ENCODE measurements at places on chromosomes 3 and 15.

GRCh38 chr15:49621401-49621811 is 558 bp downstream of the DTWD1 start:
- peak; percentile 6 for DNase-seq

GRCh38 chr3:134602440-134602814 is 48.4 kb downstream of the KY start:
- no peak for DNase-seq

- no peak for DNase-seq
Observed at GRCh38 chr3:70734756-70735155, 422.3 kb upstream of the MDFIC2 start.

- DNase-seq: no peak
Observed at GRCh38 chr15:70853318-70853972, 512 bp downstream of the LARP6 start.

DNA sequence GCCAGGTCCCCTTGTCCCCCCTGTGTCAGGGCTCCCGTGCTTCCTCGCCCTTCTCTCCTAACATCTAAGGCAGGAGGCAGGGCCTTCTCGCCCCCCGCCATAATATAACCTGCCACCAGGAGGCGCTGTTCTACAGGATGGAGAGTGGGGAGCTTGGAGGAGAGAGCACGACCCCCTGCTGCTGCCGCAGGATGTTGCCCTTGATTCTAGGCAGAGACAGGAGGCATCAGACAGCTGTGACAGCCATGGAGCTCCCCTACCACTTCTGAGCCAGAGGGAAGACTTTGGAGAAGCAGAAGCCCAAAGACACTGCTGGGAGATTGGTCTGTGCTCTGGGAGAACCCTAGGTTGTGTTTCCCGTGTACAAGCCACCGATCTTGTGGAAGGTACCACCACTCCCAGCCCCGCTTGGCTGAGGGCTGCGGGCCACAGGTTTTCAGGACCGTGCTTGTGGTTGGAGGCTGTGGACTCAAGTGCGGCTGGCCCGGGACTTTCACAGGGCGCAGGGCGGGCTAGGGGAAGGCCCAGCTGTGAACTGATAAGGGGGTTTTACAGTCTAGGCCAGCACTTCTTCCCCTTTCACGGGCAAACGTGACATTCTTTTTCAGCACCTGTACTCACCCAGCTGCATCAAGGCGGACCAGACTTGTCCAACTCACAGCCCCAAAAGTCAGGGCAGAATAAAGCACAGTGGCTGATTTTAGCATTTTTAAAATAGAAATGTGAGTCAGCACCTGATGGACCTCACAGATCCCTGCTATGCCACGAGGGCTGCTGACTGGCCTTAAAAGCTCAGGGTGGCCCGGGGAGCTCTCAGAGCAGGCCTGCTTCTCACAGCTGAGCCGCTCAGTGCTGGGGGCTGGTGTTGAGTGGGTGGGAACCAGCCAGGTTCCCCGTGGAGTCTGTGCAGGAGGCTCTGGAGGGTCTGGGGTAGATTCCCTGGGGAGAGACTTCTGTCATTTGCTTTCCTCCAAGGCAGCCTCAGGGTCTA is 2.6 kb upstream of the TIGIT start:
- DNase-seq: peak; percentile 93

- DNase-seq: no peak
Observed at GRCh38 chr15:35115155-35115725, 30.1 kb upstream of the NANOGP8 start.

DNA sequence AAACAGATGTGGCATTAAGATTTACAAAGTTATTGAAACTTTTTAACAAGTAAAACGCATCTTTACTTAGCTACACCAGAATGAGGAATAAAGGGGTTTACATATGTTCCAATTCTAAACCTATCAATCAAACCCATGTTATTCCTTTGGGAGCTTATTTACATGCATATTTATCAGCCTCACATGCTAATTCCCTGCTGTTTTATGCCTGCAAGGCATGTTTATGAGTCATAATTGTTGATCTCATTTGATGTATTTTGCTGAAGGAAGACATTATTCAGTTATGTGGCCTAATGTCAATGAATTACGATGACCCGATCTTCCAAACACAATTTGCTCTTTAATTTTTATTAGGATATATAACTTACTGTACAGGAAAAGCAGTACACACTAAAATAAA is 272.9 kb downstream of the TBC1D5 start:
- DNase-seq: no peak

GRCh38 chr3:125207507-125207906 is 5.0 kb downstream of the SLC12A8 start:
- no peak for DNase-seq

- no peak for DNase-seq
Observed at GRCh38 chr3:16498130-16498890, 15.2 kb downstream of the RFTN1 start.

GRCh38 chr15:79523266-79523665 is 91.1 kb downstream of the MINAR1 start:
- no peak for DNase-seq

DNA sequence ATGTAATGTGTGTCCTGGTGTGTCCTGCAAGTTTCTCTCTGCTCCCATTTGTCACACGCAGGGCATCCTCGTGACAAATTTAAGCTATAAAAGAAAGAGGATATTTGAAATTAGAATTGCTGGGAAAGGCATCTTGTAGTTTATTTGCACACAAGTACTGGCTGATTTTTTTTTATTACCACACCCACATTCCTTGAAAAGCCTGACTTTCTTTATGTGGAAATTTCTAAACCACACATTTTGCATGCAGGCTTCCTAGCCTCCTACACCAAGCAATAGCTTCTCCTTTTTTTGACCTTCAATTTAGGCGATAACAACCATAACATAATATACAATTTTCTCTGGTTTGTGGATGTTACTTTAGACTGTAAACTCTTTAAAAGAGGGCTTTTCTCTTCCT is 126.1 kb downstream of the SERPINI1 start:
- DNase-seq: no peak

- no peak for DNase-seq
Observed at GRCh38 chr15:83285979-83286553, 1.6 kb upstream of the BNC1 start.

- DNase-seq: no peak
Observed at GRCh38 chr15:84883916-84884781, at the start of gene SLC28A1. Gene SLC28A1 (plus strand): TSS chr15:84884662. CDS start chr15:84887761, 3,099 bp downstream.

DNA sequence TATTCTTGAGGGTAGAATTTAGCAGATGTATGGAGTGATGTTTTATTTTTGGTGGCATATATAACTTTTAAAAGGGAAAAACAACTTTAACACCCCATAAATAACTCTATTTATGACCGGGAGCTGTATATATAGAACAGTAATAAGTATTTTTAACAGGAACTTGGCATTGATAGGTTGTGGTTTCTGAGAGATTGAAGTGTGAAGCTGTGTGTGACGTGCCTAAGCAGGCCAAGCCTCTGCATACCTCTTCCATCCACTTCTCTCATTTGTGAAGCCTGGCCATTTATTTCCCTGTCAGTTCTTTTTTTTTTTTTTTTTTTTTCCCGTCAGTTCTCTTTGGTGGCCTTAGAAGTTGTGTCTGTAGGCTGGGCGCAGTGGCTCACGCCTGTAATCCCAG is 23.0 kb downstream of the RBM5 start:
- no peak for DNase-seq

GRCh38 chr3:30277494-30277893 is 328.9 kb upstream of the TGFBR2 start:
- no peak for DNase-seq

- DNase-seq: no peak
Observed at GRCh38 chr15:51199541-51199940, 104.8 kb upstream of the TNFAIP8L3 start.

DNA sequence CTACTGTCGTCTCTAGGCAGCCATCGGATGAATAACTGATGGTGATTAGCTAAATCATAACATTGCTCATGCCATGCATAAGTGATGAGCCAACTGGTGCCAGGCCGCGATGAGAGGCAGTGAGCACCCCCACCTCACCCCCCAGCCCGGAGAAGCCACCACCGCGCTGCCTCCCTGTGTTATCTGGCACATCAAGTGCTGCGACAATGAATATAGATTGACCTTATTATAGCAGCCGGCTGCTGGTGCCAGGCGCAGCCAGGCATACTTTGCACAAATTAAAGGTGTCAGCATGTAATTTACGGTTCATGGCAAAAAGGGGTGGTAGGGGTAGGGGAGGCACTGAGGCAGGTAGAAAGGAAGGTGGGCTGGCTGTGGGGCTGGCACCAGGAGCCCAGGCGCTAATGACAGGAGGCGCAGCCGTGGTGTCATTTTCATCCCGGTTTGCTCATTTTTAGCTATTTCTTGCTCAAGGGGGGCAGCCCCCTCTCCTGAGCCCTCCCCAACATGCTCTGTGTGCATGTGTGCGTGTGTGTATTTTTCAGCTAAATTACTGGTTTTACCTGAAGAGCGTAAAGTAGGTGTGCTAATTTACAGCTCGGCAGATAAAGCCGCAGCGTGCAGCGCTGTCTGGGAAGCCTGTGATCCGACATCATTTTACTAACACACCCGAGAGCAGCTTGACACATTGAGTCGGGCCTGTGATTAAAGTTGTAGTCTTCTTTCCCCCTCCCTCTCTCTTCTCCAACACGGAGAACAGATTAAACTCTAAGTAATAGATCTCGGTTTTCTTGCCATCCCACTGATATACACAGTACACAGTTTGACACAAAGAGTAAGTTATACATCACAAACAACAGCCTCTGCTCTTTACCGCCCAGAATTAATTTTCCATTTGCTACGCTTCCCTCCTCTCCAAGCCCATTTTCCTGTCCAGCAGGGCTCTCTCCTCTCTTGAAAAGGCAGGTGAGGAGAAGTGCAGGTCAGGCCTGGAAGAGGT is 212.3 kb downstream of the RPLP1 start:
- no peak for DNase-seq

GRCh38 chr15:37253877-37254276 is 153.5 kb upstream of the MEIS2 start:
- no peak for DNase-seq

- DNase-seq: no peak
Observed at GRCh38 chr3:133401374-133402135, 1.7 kb downstream of the BFSP2 start.

GRCh38 chr3:14947100-14947885 is at the start of gene NR2C2:
Gene NR2C2 (plus strand): TSS chr3:14947583. CDS start chr3:15003915, 56,332 bp downstream.
- DNase-seq: peak; percentile 91

GRCh38 chr3:70963431-70964275 is 619.9 kb downstream of the FOXP1 start:
- no peak for DNase-seq

DNA sequence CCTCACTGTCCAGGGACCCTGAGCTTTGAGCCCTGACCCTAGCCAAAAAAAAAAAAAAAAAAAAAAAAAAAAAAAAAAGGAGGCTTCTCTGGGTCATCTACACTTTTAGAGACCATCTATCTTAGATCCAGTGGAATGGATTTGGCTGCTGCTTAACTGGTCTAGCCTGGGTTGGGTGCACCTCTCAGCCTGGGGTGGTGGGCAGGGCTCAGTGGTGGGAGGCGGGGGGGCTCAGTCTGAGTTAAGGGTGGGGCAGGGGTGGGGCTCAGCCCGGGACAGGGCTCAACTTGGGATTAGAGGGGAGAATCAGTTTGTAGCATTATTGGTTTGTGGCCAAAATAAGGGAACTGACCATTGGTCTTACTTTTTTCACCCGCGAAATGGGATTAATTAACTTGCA is 139.2 kb downstream of the TPRA1 start:
- DNase-seq: no peak

DNA sequence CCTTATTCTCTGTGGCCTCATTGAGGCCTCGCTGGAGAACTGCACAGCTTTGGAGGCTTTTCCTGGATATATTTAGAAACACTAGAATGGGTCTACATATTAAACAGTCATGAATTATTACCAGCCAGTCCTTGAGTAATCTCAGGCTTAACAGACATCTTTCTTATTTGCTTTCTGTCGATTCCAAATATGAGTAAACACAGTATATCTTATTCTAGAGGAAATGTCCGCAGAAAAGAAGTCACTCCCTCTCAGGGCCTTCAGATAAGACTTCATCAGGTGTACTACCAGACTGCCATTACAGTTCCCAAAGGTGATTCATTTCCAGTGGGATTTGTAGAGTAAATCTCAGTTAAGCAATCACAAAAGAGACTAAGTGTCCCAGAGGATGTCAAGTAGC is 310.7 kb downstream of the RBMS3 start:
- DNase-seq: no peak

DNA sequence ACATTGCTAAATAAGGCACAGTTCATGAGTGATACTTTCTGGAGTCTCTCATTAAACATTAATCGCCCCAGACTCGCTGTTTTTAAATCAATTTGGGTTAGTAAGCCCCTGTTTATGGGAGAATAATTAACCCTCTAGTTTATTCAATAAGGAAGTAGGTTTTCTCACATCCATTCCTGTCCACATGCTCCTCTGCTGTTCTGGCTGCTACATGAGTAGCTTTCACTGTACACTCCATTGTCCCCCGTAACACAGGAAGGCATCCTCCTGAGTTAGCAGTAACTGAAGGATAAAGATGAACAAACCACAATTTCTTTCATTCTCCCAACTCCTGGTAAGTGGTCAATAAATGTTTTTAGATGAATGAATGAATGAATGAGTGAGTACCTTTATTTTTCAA is 378.5 kb downstream of the DIPK2A start:
- no peak for DNase-seq

GRCh38 chr3:2098398-2099027 is at the start of gene CNTN4:
Gene CNTN4 (plus strand): TSS chr3:2098866.
- no peak for DNase-seq

DNA sequence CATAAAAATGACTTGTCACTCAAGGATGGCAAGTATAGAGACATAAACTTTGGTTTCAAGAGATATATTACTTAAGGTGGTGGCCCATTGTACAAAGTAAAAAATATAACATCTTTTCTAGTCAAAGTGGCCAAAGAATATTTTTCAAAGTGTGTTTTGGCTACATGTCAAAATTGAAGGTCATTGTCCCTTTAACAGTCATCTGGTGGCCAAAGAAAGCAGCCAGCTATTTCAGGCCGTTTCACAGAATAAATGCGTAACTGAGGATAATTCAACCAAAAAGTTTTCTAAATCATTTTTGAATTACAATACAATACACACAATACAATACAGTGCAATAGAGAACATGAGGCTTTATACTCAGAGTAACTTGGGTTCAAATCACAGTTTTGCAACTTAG is 4.2 kb upstream of the CDIN1 start:
- DNase-seq: no peak

- no peak for DNase-seq
Observed at GRCh38 chr3:31709005-31709404, 176.3 kb downstream of the STT3B start.

GRCh38 chr3:55480911-55481743 is 6.0 kb downstream of the WNT5A start:
- DNase-seq: no peak

- no peak for DNase-seq
Observed at GRCh38 chr3:142228964-142229363, 3.6 kb upstream of the GK5 start.
